ENCODE measurements at places on chromosomes 5 and 9. TPM values are rescaled to one million over a fixed set of nuclear protein-coding genes. Genes with fewer than 3 reads are reported as not detected.

- no peak for DNase-seq
Observed at GRCh38 chr5:3933536-3933935, 337.9 kb downstream of the IRX1 start.

The PRDM9 gene
- not detected for total RNA-seq

- no peak for DNase-seq
Observed at GRCh38 chr9:114958021-114958843, 27.8 kb upstream of the TNFSF8 start.

DNA sequence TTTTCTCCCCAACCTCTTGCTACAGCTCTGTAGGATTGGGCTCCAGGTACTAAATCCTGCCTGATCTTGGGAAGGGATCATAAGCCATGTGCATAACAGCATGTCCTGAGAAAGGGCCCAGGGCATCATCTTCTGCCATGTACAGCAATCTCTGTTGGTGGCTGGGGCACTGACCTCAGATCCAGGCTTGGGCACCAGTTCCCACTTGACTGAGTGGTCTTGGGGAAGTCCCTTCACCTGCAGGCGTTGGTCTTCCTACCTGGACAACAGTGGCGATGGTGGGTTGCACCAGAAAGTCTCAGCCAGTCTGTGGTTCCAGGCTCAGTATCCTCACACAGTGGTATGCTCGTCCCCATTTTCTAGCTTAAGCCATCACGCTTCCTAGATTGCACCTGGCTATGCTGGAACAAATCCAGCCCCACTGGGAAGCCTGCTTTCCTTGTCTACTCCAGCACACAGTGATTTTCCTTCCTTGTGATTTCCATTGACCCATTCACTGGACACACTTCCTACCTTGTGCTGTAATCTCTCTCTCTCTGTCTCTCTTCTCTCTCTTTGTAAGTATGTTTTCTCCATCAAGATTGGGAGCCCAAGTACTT is 121.7 kb upstream of the PITX1 start:
- DNase-seq = no peak

- no peak for DNase-seq
Observed at GRCh38 chr5:167509076-167509475, 782.4 kb upstream of the WWC1 start.

- DNase-seq = peak; percentile 90
Observed at GRCh38 chr5:34923694-34924461, 5.5 kb upstream of the DNAJC21 start.

DNA sequence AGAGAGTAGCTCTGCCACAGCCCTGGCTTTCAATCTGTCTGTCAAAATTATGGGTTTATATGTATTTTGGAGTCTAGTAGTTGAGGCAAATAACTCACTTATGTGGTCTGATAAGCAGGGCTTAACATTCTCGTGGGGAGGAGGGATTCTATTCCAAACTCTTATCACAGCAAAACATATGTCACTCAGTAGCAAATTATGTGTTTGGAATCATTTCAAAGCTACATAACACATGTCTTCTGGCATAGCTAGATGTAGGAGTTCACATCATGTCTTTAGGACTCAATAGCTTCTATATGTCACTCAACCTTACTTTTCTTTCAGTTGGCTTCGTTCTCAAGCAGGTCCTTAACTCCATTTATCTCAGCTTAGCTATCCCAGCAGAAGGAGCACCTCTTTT is 144.5 kb upstream of the SEMA6A start:
- no peak for DNase-seq

- DNase-seq = no peak
Observed at GRCh38 chr5:166285361-166285760, 2006.1 kb upstream of the WWC1 start.

GRCh38 chr5:14325369-14325768 is 182.2 kb downstream of the TRIO start:
- no peak for DNase-seq

The ANKRD18A gene
- total RNA-seq = 6.4 TPM

DNA sequence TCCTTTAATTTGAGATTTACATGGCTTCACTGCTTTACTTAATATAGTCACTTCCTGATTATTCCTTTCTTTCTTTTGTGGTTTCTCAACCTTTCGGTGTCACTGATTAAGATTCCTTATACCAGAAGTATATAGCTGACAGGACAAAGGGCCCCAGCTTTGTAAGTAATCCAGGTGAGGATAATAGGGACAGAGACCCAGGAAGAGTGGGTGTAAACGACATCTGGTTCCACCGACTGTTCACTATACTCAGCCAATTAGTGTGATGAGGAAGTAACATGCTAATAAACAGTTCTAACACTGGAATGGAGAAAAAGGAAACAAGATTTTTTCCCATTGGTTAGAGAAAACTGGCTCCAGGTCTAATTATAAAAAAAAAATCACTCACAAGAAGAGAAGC is 286.3 kb upstream of the EFNA5 start:
- DNase-seq = no peak

The SPATA31E1 gene
- total RNA-seq = not detected

DNA sequence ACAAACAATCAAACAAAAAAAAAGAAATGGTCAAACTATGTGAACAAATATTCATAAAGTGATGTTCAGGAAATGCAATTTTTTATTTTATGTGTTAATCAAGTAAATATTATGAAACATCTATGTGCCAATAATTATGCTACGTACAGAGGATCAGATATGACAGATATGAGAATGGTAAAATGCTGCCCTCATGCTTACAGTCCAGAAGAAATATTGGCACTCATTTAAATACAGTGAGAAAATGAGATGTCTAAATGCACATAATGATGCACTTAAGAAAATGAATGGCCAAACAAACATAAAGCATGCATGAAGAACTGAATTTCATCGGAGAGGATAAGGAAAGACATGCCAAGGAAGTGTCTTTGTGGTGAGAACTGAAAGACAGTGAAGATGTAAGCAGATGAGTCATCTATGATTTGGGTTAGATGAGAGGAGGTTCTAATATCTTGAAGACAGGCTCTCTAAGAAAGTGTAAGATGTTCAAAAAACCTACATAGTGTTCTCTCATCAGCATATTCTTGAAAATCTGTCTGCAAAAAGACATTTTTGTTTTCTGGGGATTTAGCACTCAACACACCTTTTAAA is 1231.1 kb upstream of the ACO1 start:
- DNase-seq = peak; percentile 55

DNA sequence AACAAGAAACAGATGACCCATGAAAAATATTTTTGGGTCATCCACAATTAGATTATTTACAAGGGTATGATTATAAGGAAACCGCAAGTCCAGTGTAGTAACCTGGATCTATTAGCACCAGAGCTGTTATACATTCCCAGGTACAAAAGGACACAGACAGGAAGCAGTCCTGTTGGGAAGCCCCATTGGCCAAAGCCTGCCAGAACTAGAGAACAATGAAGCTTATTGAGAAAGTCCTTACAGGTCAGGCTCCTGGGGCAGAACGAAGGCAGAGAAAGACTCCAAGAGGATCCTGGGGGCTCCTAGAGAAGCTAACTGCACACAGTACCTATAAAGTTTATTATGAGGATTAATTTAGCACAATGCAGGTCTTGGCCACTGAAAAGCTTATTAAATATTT is 169.9 kb downstream of the PARP8 start:
- DNase-seq = no peak

DNA sequence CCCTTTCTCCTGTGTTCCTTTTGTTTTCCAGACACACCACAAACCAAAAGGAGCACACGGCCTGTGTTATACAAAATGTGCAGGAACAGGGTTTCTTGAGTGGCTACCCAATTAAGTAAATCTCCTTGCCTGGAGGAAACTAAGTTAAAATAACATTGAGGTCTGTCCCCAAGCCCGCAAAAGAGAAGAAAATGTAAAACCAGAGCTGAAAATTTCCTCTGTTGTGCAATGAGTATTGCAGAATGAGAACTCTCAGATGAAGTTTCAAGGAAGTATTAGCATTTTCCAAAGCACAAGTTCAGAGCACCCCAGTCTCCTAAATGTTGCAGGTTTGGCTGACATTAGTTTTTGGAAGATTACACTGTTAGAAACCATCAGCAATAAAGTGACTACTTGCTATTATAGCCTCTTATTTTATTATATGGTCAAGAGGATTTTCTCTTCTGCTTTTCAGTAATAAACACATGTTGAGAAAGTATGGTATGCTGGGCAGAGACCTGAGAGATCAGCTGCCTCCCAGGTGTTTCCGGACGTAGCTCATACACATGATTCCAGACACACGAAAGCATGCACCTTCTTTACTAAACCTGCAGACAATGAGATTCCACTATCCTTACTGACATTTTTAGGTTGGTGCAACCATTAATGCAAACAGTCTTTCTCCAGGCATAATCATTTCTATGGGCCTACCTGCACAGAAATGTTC is 161.3 kb downstream of the SNCAIP start:
- no peak for DNase-seq

The CCNI2 gene
- total RNA-seq = 0.39 TPM

The DOCK2 gene
- total RNA-seq = 2.0 TPM

The ZNF79 gene
- total RNA-seq = 8.5 TPM

GRCh38 chr5:142096382-142096781 is 12.2 kb upstream of the NDFIP1 start:
- DNase-seq = no peak

All from foreskin keratinocyte (primary cell).